G401 (cell line): ENCODE measurements at places on chromosomes 4 and X. TPM values are rescaled to one million over a fixed set of nuclear protein-coding genes. Genes with fewer than 3 reads are reported as not detected.

Gene BCAP31
- 132 and 202 TPM in 2 replicates for total RNA-seq

Gene GEMIN8
- total RNA-seq, result 6.7 and 14.8 TPM in 2 replicates

Gene NSG1
- total RNA-seq, result 33.8 and 37.9 TPM in 2 replicates

Gene GPRIN3
- 0.55 and 1.5 TPM in 2 replicates for total RNA-seq

Gene SLC16A2
- 10.5 and 13.5 TPM in 2 replicates for total RNA-seq

Gene PRKX
- 9.7 and 25.0 TPM in 2 replicates for total RNA-seq

Gene FBXW7
- total RNA-seq, result 45.2 and 59.5 TPM in 2 replicates

Gene SSX2
- total RNA-seq, result not detected in 2 replicates

Gene HTT
- total RNA-seq, result 52.6 and 96.4 TPM in 2 replicates

Gene DSPP
- not detected in 2 replicates for total RNA-seq

Gene ZNF674
- total RNA-seq, result 0.98 and 2.0 TPM in 2 replicates

Gene NAA11
- total RNA-seq, result not detected in 2 replicates

Gene USP17L11
- total RNA-seq, result not detected in 2 replicates

Gene SULT1E1
- total RNA-seq, result not detected in 2 replicates

Gene XG
- 0.51 TPM in 1 of 2 replicates, not detected in the other for total RNA-seq

Gene TRPC5OS
- not detected in 2 replicates for total RNA-seq

Gene ASB9
- 1.9 TPM in 1 of 2 replicates, not detected in the other for total RNA-seq

Gene LRIT3
- not detected in 2 replicates for total RNA-seq

Gene UGT8
- total RNA-seq, result not detected in 2 replicates
